ENCODE measurements at places on chromosomes 12 and 14.

- no peak for DNase-seq
These were observed 107.1 kb upstream of the PLEKHG7 start for GRCh38 chr12:92595663-92596062.

GRCh38 chr14:61160798-61161197 is 120.3 kb downstream of the TMEM30B start:
- DNase-seq, result no peak

DNA sequence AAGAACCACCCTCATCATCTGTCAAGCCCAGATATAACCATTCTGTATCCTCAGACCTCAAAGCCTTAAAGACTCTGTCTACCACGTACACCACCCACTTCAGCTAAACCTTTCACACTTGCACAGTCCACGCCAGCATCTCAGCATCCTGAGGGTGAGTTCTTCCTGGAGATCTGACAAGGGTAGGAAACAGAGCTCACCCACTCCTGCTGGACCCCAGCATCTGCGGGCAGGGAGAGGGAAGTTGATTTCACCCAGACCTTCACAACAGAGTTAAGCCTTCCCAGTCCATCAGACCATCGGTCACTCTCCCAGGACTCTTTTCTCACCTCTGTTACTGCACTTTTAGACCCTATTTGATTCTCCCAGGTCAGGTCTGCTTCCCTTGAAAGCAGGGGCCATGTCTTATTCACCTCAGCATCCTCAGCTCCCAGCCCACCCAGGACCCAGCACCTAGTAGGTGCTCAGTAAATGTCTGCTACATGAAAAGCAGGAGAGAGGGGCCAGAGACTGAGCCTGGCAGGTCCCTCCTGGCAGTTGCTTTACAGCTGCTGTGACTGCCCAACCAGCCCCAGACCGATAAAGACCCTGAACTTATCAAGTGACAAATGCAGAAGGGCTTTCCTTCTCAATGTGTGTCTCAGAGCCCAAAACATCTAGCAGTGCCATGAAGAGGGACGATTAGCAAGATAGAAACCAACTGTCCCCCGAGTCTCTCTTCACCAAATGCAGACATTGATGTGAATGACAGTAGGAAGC is 34.1 kb downstream of the ANO2 start:
- DNase-seq, result no peak

- DNase-seq, result peak; percentile 28
These were observed at the start of gene SLC6A12 for GRCh38 chr12:214003-214741. Gene SLC6A12 (minus strand): TSS chr12:214157. CDS start chr12:209986, 4,171 bp downstream.

- no peak for DNase-seq
These were observed 73.9 kb downstream of the IRF2BPL start for GRCh38 chr14:76954394-76955190.

- no peak for DNase-seq
These were observed 30.7 kb upstream of the BCL7A start for GRCh38 chr12:121990692-121991603.

DNA sequence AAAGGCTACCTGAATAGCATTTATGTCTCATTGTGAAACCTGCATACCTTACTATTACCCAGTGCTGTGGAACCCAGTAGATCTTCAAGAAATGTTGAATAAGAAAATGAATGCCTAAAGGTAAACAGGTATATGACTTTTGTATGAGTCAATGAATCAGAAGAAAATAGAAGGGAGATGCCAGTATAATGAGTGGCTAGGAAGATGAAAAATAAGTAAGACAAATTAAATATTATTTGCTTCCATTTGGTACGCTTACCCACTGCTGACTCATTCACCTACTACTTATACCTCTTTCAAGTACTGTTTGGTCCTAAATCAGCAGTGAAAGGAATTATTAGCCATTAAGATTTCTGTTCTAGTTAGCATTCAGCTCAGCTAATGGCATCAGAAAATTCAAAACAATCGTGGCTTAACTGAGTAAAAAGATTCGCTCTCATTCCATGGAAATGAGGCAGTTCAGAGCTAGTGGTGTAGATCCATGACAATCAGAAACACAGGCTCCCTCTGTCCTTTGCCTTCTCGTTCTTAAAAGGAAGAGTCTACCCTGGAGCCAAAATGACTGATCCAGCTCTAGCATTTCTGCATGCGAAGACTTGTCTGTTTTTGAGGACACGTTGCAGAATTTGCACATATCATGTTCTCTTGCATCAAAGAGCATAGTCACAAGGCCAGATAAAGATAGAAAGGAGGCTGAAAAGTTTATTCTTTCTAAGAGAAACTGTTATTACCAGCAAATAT is 705.8 kb upstream of the USP15 start:
- no peak for DNase-seq

- no peak for DNase-seq
These were observed 81.9 kb upstream of the ZFP36L1 start for GRCh38 chr14:68874746-68875155.

- DNase-seq, result no peak
These were observed 12.5 kb downstream of the NRXN3 start for GRCh38 chr14:78182722-78183121.

- DNase-seq, result no peak
These were observed 36.3 kb downstream of the DAD1 start for GRCh38 chr14:22552827-22553076.

GRCh38 chr12:52126605-52127578 is 47.4 kb downstream of the SMIM41 start:
- DNase-seq, result no peak

- DNase-seq, result peak; percentile 89
These were observed 13.0 kb upstream of the UBC start for GRCh38 chr12:124927201-124928094.

DNA sequence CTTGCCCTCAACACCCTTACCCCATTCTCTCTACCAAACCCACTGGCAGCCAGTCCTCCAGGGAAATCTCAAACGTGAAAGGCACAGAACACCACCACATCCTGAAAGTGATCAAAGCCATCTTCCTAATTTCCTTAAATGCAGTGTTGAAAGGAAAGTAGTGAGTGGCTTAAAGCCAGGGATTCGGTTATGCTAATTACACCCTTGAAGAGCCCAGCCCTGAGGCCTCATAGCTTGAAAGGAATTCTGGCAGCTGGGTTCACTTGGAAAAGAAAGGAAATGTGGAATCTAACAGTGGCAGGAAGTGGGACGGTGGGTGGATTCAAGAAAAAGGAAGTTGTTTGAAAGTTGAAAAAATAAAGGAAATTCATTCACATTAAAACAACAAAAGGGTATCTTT is 73.0 kb upstream of the FICD start:
- DNase-seq, result no peak

- DNase-seq, result no peak
These were observed 8.6 kb downstream of the FNTB start for GRCh38 chr14:64995291-64995690.

DNA sequence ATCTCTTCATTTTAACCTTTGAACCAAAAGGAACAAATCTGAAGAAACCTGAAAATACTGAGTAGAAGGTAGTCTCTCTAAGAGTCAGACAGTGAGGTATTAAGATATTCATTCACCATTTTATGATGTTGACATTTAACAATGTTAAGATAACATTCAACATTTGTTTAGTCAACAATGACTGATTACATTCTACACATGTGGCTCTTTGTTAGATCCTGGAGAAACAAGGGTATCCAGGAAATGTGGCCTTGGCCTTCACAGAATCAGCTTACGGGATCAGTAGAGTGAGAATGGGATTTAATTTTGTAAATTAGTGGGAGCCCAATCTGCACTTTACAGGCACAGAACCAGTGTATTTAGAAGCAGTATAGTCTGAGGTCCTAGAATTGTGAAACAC is 355.5 kb downstream of the KCNH5 start:
- DNase-seq, result no peak

- DNase-seq, result no peak
These were observed 219.3 kb downstream of the RMST start for GRCh38 chr12:97681612-97682504.

DNA sequence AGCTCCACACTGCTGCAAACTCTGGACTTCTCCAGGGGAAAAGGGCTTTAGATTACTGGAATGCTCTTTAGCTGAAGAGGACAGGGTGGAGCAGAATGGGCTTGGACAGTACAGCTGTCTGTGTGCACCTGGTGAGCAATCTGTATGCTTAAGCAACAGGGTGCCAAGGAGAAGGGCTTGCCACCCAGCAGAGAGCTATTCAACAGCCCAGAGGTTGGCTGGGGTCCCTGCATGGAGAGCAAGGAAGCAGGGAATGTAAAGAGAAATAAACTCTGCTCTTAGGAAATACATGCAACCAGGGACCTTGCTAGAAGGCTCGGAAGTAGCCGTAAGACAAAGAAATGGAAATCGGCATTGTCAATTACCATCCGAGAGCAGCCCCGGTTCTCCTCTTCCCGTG is 53.0 kb upstream of the CORO1C start:
- DNase-seq, result no peak

DNA sequence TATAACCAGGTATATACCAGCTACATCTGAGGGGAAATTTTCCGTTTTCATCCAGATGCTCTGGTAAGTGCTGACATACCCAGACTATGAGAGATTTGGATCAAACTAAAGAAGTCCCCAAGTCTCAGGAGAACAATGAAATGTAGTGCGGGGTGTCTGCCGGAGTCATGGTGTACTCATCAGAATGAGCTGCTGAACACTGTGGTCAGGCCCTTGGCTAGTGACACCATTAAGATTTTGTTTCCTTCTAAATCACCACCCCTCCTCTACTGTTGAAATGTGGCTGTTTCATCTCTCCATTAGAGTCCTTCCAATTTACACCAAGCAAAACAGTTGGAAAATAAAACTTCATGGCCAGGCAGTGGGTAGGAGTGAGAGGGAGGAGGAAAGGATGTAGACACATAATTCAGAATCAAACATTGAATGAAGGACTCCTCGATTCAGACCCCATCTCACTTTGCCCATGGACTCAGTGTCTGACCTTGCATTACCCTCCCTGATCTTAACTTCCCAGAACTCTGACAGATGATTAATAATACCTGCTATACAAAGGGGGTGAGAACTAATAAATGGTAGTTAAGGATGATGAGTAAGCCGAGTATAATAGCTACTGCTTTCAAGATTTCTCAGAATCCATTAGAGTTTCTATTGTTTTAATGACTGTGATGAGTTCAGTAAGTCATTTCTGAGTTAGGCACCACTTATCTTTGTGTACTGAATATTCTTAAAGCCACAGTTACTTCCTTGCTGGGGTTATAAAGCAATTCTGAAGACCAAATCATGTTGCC is 127.4 kb downstream of the CRADD start:
- no peak for DNase-seq

DNA sequence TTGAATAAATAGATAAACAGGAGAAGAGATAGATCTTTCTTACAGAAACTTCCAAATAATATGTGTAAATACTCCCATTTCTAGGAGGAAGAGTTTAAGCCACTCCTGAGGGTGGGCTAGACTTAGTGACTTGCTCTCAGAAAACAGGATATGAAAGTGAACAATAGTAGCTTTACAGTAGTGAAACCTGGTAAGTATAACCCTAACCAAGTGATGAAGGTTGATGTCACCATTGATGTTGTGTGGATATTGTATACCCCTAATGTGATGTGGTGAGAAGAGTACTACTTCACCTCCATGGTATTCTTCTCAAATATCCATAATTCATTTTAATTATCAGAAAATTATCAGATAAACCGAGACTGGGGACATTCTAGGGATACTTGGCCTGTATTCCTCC is 20.9 kb downstream of the AKAP6 start:
- no peak for DNase-seq

All from NB4 (cell line).